ENCODE measurements at places on chromosomes 16 and 17.

- DNase-seq = no peak
Measured at GRCh38 chr17:65441053-65441605, 120.3 kb downstream of the AXIN2 start.

DNA sequence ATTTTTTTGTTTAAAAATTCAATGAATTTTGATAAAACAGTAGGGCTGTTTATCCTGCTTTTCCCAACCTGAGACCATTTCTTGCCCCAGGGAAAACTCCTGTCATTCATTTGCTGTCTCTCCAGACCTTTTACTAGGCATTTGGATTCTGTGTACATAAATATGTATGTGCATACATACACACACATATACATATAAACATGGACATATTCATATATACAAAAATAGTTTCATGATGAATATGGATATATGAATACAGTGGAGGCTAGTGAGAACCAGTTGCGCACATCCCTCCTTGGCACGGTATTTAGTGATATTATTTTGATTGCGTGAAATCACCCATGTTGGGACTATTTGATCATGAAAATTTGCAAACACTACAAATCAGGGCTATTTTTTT, 269.9 kb downstream of the BCAS3 start:
- no peak for DNase-seq

DNA sequence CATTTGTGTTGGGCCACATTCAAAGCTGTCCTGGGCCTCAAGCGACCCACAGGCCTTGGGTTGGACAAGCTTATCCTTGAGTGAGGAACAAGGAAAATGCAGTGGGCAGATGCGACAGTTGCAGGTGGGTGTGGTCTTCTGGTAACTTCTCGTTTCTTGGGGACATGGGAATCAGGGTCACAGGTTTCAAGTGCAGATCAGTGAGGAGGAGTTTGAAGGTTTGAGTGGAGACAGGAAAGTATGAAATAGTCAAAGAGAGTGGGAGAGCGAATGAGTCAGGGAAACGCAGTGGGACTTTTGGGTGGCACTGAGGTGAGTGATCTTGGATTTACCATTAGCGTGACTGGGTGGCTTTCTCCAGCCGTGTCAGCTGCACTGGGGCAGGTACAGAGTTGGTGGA, 15.4 kb upstream of the CCL22 start:
- no peak for DNase-seq

- DNase-seq = no peak
Measured at GRCh38 chr16:69366431-69366830, 14.8 kb upstream of the TMED6 start.

DNA sequence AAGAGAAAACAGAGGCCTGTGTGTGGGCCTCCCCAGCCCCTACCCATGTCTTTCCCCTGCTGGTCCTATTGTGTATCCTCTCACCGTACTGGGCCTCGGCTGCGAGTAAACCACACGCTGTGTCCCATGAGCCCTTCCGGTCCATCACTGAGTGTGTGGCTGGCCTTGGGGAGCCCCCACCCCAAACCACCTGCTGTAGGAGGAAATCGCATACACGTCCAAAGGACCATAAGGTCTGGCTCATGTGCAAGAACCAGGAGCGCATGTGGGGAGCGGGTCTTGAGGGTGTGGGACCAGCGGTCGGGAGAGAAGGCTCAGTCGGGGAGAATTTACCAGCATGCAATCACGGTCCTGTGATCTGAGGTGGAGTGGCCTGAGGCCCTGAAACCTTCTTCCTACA, 38.4 kb upstream of the DNAH17 start:
- no peak for DNase-seq

Measured in NCI-H1092 treated with DMSO at 0.1 percent for 48 hours (cell line).